ENCODE measurements at places on chromosomes 2 and 18.

DNA sequence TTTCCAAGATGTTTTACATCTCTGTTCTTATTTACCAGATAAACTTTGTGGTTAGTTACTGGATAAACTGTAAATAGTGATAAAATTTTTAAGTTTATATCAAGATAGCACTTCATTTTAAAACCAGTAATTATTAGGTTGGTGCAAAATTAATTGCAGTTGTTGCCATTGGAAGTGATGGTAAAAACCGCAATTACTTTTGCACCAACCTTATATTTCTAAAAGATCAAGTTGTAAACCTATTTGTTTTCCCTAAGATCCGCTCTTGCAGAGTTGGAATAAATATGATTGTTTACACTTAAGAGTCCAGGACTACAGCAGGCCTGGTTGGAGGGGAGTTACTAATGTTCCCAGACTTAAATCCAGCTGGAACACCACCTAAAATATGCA is 479 bp upstream of the AOX1 start:
- DNase-seq = no peak

- DNase-seq = no peak
Observed at GRCh38 chr18:9782073-9782857, 74.2 kb downstream of the RAB31 start.

DNA sequence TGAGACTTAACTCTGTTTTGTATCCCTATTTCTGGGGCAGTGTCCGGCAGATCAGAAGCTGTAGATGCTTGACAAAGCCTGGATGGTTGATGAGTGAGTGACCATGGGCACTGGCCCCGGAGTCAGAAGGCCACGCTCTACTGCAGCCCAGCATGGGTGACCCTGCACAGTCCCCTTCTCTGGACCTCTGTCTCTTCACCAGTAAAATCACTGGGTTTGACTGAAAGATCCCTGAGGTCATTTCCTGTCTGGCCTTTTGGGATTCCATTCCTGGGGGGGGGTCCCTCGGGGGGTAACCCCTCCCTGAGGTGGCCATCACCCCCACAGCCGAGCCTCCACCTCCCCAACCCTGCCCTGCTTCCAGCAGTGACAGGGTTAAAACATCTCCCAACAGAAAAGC is 31.7 kb downstream of the MRPL35 start:
- DNase-seq = no peak

DNA sequence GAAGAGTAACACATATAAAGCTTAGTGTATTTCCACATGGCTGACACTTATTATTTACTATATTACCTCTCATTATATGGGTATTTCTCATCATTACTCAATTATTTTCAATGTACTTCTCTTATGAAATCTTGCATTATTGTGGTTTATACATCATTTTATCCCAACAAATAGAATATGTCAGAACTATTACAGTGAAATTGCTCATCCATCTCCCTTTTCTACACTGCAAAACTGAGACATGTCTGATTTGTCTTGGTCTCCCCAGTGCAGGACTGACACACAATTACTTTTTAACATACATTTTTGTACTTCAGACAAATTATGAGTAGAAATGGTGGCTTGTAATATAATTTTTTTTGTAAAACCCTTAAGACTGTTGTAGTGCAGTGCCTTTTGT is 600.9 kb downstream of the PLCL1 start:
- DNase-seq = no peak

DNA sequence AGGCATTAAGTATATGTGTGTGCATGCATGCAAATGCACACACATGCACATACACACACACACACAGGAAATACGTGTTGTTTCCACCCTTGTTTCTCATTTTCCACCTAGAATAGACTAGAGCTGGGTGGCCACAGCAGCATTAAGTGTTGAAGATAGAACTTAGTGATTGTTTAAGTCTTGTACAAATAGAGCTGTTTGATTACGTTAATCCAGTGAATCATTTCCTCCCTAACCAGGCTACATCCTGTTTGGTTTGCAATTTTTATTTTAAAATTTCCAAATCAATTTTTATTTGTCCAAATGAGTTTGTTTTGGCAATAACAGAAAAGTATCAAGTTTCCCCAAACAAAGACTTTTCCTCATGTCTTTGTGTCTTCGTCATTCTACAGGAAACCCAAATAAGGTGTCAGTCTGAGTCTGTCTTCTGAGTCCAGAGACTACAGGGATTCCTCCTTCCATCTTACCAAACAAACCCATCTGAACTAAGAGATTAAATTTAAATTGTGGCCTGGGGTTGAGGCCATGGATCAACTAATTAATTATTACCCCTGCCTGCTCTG is 74.6 kb upstream of the GALNT5 start:
- DNase-seq = no peak

GRCh38 chr2:161796192-161796591 is 172.0 kb downstream of the SLC4A10 start:
- DNase-seq = no peak

- no peak for DNase-seq
Observed at GRCh38 chr2:203730076-203730729, 23.8 kb downstream of the CD28 start.

GRCh38 chr2:56687169-56687568 is 503.4 kb downstream of the CCDC85A start:
- no peak for DNase-seq

DNA sequence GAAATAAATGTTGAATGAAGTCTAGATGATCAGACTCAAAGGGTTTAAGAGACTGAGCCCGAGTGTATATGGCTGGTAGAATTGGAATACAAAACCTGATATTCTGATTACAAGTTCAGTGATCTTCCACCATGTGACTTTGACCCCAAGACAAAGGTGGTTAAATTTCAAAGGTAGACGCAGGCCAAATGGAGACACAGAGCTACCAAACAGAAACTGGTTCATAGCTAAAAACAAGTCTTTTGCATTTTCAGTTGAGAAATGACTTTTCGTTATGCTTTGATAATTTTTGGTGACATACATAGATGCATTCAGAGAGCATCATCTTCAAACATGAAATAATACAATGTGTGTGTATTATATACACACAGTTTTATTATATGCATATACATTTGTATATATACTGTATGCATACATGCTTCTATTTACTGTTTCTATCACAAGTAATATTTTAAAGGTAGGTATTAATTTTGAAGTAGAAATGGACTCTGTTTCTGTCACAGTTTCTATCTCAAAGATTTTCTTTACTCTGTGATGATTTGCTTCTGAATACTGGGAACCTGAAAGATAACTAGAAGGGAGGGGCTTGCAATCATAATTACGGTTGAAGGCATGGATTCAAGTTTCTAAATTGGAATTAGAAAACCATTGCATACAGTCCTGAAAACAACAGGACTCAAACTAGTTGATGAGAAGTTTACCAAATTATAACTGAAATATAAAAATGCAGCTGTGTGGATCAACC is 142.3 kb downstream of the ABCA12 start:
- no peak for DNase-seq

DNA sequence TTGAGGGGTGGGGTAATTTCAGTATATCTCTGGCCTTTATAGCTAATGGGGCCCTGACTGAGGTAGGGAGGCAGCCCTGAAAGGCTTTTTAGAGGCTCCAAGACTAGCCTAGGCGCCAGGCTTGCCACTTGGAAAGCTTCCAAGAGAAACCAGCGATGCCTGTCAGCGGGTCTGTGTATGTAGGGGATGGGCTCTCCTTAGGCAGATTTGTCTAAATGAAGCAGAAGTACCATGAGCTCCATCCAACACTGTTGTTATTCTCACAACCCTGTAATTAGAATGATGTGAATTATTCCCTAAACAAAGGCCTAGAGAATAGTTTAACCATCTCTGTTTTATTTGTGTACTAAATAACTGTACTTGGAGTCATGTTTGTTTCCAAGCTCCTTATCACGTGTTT is 138.1 kb downstream of the B3GNT2 start:
- no peak for DNase-seq

- no peak for DNase-seq
Observed at GRCh38 chr2:163658556-163658955, 77.3 kb downstream of the FIGN start.

DNA sequence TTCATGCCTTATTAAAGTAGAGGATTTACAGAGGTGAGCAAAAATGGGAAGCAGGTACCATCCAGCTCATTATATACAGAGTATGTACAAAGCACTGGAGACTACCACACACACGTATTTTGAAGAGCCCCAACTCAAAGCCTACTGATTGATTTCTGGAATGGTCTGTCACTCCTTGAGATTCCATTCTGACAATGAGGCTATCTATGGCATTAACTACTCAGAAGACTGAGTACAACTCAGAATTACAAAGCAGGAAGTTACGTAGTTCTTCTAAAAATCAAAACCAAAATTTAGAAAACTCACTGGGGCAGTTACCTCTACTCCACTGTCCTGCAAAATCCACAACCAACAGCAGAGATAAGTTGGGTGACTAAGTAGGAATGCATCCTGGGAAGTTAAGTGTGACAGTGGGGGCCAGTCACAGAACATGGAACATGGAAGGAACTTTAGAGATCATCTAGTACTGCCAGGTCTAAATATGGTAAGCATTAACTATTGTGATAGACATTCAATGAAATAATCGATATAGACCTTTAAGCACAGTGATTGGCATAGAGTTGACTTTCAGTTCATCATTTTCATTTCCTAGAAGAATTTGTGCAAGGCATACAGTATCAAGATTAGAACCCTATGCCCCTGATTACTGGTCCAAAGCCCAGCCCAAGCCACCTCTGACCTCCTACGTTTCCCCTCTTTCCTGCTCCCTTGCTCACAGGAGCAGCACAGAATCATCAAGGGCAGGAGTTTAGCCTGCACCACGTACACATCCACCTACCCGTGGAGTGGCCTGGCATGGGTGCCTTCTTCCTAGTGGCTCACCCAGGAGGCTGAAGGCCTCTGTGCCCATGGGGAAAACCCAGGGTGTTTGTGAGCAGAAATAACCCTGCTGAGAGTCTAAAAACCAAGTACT is 80.1 kb upstream of the FOSL2 start:
- DNase-seq = no peak

DNA sequence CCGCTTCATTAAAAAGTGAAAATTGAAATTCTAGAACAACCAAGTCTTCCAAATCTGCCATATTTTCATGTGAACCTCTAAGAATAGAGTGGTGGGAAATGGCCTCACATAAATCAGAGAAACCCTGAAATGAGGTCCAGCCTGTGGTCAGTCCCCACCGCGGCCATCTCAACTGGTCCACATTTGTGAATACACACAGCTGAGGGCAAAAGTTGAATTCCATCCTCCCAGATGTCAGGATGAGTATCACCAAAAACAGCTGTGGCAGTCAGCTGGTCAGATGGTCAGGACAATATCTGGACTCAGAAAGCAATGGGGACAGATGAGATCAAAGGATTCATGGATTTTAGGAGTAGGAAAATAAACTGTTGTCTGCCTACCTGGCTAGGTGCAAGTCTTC is 219.4 kb upstream of the NCKAP5 start:
- no peak for DNase-seq

DNA sequence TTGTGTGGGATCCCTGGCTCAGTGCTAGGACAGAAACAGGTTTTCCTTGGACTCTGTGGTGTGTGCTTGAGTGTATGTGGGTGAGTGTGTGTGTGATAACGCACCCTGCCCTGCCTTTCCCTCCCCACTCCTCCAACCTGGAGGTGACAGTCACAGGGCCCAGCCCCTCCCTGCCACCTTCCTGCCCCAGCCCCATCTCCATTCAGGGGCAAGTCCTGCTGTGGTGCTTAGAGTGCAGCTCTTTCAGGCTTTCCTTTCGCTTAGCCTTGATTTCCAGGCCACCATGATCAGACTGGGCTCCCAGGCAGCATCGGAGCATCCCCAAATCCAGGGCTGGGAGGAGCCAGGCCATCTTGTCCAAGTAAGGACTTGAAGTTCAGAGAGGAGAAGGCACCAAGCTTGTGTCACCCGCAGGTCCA is 185.2 kb downstream of the ZFP36L2 start:
- no peak for DNase-seq

GRCh38 chr18:74477771-74478170 is 18.4 kb upstream of the CNDP2 start:
- DNase-seq = no peak

DNA sequence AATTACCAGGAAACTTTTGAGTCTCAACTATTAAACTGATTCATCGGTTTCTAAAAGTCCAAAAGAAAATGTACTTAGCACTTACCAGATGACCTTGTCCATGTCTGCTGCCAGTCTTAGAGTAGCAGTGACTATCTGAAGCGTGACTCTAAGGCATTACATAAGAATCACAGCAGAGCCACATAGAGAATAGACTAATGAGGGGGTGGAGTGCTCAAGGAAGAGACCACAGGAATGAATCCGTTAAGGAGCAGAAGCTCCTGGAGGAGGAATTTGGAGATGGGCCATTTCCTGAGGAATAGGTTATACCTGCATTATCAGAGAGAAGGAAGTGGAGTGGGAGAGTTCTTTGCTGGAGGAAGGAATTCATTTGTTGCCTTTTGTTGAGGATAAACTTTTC is 116.0 kb downstream of the MAP3K20 start:
- DNase-seq = no peak

- no peak for DNase-seq
Observed at GRCh38 chr2:53455094-53455493, 312.5 kb upstream of the CHAC2 start.

GRCh38 chr2:189298038-189298437 is 118.5 kb upstream of the COL5A2 start:
- DNase-seq = no peak

GRCh38 chr2:119671016-119671415 is 8.0 kb upstream of the TMEM177 start:
- no peak for DNase-seq

- DNase-seq = no peak
Observed at GRCh38 chr18:7237673-7238272, 6.9 kb downstream of the LRRC30 start.

GRCh38 chr2:36587556-36587955 is 10.4 kb downstream of the FEZ2 start:
- DNase-seq = no peak

GRCh38 chr2:48768669-48769068 is 13.1 kb upstream of the LHCGR start:
- no peak for DNase-seq

GRCh38 chr2:45728458-45728942 is 77.0 kb downstream of the PRKCE start:
- no peak for DNase-seq

DNA sequence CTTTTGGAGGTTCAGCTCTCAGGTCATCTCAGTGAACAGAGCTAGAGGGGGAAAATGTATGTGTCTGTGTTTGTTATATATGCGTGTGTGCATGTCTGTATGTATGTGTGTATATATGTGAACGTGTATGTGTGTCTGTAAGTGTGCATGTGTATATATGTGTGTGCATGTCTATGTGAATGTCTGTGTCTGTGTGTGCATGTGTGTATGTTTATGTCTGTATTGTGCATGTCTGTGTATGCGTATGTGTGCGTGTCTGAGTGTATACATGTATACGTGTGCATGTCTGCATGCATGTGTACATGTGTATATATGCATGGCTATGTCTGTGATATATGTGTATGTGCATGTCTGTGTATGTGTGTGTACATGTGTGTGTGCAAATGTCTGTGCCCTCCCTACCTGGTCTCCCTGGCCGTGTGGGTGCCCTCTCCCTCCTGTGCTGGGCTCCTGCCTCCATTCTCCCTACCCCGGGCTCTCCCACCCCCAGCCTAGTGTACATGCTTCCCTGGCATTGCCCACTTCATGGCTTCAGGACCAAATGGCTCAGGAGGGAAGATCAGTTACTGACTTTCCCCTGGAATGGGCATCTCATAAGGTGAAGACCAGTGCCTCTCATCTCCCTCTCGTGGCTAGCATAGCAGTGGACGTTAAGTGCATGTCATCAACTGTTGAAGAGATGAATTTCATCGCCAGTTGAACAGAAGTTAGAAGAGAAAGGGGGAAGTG is 49.9 kb downstream of the TRAF3IP1 start:
- no peak for DNase-seq

GRCh38 chr18:58967751-58968254 is 103.1 kb downstream of the ZNF532 start:
- no peak for DNase-seq

GRCh38 chr18:53603276-53603675 is 621.2 kb downstream of the MBD2 start:
- DNase-seq = no peak
